ENCODE measurements at places on chromosomes 6 and 20. TPM values are rescaled to one million over a fixed set of nuclear protein-coding genes. Genes with fewer than 3 reads are reported as not detected.

- DNase-seq: no peak
Measured at GRCh38 chr20:59775687-59776055, 157.8 kb downstream of the SYCP2 start.

DNA sequence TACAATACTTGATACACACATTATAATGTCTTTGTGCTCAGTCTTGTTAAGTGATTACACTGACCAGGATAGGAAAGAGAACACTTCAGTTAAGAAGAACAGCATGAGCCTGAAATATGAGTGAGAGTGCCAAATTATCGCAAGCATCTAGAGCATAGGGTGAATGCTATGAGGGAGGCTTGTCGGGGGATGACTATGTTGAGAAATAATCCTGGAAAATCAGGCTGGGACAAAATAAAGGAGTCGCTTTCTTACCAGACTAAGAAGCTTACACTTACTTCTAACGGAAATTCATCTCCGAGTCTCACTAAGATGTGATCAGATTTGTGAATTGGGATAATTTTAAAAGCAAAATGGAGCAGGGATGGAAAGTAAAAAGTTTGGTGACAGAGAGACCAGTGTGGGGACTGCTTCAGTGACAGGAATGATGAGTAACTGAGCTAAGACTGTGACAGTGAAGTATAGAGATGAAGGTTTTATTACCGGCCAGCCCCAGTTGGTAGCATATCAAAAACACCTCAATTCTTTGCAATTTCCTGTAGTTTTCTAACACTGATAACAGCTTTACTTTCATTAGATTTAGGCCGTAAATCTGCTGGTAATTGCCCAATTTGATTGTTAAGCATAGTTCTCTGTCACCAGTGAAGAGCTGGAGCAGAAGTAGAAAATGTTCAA lies 48.4 kb upstream of the DEFB112 start:
- DNase-seq: no peak

DNA sequence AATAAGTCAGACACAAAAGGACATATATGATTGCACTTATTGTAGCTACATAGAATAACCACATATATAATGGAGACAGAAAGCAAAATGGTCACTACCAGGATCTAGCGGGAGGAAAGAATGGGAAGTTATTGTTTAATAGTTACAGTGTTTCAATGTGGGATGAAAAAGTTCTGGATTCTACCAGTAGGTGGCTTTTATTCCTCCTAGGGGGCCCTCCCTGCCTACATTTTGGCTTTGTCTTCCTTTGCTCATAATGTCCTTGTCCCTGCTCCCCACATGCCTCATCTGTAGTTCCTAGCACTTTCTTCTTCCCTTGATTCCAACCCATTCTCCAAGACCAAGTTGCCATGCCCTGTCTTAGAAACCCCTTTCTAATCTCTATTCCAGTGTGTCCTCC lies 16.3 kb downstream of the ZNF133 start:
- no peak for DNase-seq

GRCh38 chr6:133466680-133467079 lies 225.5 kb downstream of the EYA4 start:
- DNase-seq: peak; percentile 49

DNA sequence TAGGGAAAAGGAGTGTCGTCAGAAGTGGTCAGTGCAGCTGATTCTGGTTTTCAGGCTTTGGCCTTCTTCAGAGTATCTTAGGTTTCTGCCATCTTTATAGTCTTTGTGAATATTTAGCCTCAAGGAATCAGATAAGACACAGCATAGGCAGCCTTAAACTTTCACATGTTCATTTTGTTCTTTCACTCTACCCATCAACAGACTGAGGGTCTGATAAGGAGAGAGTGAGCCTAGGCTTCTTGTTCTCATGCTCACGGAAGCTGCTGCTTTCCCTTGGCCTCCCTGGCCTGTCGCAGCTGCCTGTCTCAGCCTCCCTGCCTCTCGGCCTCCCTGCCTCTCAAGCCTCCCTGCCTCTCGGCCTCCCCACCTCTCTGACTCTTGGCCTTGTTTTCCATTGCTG lies 20.1 kb downstream of the RTF2 start:
- no peak for DNase-seq

GRCh38 chr6:55528624-55529023 lies 50.4 kb downstream of the HMGCLL1 start:
- DNase-seq: peak; percentile 37

DNA sequence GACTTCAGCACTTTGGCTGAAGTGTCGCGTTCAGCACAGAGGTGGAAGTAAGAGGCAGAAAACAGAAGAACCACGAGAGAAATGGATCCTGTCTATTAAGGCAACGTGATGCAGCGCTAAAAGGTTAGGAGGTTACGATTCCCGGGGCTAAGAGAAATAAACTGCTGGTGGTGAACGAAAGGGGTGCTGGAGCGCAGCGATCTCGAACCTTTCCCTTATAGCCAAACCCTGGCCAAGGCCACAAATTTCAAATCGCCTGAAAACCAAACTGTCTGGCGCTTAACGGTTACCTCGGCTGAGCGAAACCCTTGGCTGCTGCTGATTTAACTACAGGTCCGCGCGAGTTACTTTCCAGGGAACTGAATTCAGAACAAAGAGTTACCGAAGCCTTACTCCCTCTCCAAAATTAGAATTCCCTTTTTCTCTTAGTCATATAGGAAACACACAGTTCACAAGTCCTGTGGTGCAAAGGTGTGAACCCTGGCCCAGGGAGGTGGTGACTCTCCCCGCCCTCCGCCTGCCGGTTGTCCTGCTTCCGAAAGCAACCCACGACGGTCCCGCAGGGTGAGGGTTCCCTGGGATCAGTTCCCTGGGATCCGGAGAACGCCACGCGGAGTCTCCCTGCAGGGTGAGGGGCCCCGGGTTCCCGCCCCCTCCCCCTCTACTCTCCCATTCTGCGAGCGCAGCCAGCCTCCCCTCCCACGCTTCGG lies 1.3 kb upstream of the SLC35D3 start:
- no peak for DNase-seq

- peak; percentile 87 for DNase-seq
Measured at GRCh38 chr6:145044641-145045246, 690.6 kb downstream of the EPM2A start.

GRCh38 chr20:46401478-46401860 lies 4.9 kb downstream of the ELMO2 start:
- DNase-seq: no peak

DNA sequence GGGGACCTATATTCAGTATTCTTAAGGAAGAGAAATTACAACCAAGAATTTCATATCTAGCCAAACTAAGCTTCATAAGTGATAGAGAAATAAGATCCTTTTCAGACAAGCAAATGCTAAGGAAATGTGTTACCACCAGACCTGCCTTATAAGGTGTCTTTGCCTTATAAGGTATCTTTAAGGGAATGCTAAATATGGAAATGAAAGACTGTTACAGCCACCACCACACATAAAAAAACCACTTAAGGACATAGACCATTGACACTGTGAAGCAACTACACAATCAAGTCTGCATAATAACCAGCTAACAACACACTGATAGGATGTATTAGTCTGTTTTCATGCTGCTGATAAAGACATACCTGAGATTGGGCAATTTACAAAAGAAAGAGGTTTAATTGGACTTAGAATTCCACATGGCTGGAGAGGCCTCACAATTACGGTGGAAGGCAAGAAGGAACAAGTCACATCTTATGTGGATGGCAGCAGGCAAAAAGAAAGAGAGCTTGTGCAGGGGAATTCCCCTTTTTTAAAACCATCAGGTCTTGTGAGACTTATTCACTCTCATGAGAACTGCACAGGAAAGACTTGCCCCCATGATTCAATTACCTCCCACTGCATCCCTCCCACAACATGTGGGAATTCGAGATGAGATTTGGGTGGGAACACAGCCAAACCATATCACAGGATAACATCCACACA lies 119.2 kb upstream of the LAMA2 start:
- DNase-seq: no peak

DNA sequence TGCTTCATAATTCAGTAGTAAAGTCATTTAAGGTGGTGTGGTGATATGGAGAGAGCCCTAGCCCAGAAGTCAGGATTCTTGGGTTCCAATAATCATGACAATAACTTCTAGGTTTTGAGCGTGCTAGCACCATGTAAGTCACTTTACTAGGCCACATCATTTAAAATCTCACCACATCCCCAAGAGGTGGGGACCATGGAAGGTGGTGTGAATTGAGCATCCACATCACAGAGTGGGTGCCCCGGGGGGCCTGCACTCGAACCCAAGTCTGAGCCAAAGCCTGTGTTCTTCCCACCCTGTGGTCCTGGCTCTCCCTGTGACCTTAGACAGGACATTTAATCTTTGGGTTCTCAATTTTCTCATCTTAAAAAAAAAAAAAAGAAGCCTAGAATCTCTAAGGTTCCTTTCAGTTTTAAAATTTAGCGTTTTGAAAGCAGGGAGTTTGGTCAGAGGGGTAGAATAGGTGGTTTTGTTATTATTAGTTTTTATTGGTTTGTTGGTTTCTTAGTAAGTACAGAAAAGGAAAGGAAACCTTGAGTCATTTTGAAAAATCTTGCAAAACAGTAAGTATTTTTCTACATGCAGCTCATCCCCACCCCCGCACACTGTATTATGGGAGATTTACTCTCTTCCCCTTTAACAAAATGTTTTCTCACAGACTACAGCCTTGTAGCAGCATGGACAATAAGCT lies 26.4 kb downstream of the ARMC2 start:
- peak; percentile 46 for DNase-seq

GRCh38 chr6:166566026-166567011 lies 20.2 kb downstream of the RAMACL start:
- no peak for DNase-seq

DNA sequence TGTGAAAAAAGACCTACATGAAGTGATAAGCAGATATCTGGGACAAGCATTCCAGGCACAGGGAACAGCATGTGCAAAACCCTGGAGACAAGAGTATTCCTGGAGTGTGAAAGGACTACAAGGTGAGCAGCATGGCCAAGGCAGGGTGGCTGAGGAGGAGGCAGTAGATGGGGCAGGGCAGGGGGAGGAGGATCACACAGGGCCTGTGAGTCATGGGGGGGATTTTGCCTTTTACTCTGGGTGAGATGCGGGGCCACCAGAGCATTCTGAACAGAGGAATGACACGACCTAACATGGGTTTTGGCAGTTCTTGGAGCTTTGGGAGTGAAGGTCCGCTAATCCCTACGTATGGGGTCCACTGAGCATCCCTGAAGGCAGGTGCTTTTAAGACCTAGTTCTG lies 69.8 kb upstream of the CCN6 start:
- DNase-seq: no peak

HSPA12B gene
- total RNA-seq: not detected

PRR18 gene
- total RNA-seq: not detected

MOG gene
- total RNA-seq: not detected

SIRPB2 gene
- total RNA-seq: not detected

PTGIS gene
- total RNA-seq: 1.6 TPM
